NK-92 treated with Interleukin-12 subunit alpha and Interleukin-12 subunit beta, amount 100 ng/mL, for 24 hours (cell line): ENCODE measurements at places on chromosomes 3 and 15.

GRCh38 chr3:192842138-192842537 is 75.5 kb downstream of the MB21D2 start:
- DNase-seq, result no peak

DNA sequence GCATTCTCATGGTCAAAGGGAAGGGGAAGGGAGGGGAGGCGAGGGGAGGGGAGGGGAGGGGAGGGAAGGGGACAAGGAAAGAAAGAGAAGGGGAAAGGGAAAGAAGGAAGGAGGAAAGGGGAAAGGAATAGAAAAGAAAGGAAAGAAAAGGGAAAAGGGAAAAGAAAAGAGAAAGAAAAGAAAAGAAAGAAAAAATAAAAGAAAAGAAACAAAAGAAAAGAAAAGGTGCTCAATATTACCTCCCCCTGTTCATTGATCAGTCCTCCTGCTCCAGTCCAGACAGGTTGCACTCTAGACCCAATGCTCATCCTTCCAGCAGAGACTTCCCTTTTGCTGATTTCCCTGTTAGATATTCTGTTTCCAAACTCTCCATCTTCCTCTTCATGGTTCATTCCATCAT is 18.0 kb upstream of the OR5K3 start:
- no peak for DNase-seq

GRCh38 chr3:36393563-36393962 is 13.3 kb downstream of the STAC start:
- no peak for DNase-seq

- DNase-seq, result no peak
Observed at GRCh38 chr3:126510308-126510910, 7.2 kb downstream of the UROC1 start.

- no peak for DNase-seq
Observed at GRCh38 chr15:81071120-81071519, 63.0 kb upstream of the CFAP161 start.

GRCh38 chr15:86481720-86482119 is 402.0 kb downstream of the AGBL1 start:
- DNase-seq, result no peak
